ENCODE measurements at places on chromosomes 3 and 15.

- no peak for DNase-seq
Measured at GRCh38 chr3:105349684-105350387, 16.9 kb upstream of the ALCAM start.

GRCh38 chr15:90219421-90220141 is 14.2 kb downstream of the CIB1 start:
- no peak for DNase-seq

DNA sequence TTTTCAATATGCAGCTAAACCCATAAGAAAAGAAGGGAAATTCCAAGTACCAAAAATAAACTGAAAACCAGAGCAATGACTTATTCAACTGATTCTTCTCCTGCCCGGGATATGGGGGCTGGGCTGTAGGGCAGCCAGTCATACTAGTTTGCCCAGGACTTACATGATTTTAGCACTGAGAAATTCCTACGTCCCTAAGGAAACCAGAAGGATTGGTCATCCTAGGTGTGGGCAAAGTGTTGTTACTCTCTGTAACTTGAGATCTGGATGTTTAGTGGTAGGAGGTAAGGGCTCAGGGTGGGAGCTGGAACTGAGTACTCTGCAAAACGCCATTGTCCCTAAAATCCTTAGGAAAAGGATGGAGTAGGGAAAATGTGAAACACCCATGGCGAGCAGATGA is 1.2 kb upstream of the DAZL start:
- no peak for DNase-seq

DNA sequence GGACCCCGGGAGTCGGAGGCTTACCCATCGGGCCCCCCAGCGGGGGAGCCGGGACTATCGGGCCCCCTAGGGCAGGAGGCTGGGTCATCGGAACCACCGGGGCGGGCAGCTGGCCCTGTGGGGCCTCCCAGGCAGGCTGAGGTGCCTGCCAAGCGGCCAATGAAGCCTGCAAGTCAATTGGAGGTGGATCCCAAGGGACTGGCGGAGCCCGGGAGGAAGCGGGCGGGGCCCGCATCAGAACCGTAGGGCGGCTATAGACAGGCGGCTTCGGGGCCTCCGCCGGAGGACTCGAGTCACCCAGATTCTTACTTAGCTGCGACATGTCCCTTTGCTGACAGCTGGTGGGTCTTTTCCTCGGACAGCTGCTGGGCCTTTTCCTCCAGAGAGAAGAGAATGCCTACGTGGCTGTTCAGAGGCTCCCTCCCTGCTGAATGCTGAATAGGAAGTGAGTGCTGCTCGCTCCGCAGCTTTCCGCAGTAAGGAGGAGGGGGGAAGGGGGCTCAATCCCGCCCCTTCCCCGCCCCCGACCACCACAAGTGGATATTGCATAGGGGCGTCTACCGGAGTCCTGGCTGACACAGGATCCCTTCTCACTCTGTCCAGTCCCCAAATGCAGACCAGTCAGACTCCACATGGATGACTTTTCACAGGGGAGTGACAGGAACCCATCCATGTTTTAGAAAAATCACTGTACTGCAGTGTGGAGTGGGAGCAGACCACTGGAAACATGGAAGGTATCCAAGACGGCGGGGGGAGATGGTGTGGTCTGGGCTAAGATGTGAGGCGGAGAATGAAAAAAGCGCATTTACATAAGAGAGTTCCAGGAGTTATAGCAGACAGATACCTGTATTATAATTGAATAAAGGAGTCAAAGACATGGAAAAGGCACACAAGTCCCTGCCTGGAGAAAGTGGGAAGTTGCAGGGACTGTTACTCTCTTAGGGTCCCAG is at the start of gene MAGEL2:
MAGEL2 (minus strand) TSS at position 447 of the 950 bp plus-strand sequence; CDS start at position 322, 125 bp downstream.
- no peak for DNase-seq

- DNase-seq, result no peak
Measured at GRCh38 chr3:186453531-186453930, 90.6 kb downstream of the CRYGS start.

GRCh38 chr3:83216919-83217594 is 1455.6 kb upstream of the GBE1 start:
- no peak for DNase-seq

DNA sequence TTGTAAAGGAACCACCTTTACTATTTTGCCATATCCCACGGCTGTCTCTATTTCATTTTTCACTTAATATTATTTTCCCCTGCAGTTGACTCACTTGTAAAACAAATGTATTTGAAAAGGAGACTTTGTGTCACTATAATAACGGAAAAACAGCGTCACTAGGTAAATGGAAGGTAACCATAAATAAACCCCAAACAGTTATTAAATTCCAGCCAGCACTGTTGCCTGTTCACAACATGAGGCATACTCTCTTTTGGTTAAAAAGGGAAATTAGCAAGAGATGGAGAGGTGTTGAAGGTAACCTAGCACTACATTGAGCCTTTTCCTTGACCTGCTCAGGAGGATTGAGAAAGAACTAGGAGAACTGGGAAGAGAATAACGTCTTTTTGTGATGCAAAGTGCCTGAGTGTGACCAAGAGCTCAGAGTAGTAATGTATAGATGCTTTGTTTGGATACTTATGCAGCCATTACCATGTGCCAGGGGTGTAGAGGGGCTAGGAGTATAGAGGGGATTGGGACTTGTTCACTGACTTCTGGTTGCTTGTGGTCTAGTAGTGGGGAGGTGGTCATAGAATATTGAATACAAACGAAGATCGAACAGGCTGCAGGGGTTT is 19.6 kb downstream of the FLNB start:
- no peak for DNase-seq

DNA sequence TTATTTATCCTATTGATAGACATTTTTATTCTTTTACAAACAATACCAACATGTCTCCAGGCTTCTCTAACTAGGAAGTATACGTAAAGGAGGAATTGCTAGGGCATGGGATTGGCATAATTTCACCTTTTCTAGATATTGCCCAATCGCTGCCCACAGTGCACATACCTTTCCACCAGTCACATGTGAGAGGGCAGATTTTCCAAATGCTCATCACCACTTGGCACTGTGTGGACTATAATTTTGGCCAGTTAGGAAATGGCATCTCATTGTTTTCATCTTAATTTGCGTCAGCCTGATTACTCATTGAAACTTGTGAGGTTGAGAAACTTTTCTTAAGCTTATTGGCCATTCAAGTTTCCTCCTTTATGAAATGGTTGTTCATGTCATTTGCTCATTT is 57.4 kb upstream of the POLR2M start:
- DNase-seq, result no peak

DNA sequence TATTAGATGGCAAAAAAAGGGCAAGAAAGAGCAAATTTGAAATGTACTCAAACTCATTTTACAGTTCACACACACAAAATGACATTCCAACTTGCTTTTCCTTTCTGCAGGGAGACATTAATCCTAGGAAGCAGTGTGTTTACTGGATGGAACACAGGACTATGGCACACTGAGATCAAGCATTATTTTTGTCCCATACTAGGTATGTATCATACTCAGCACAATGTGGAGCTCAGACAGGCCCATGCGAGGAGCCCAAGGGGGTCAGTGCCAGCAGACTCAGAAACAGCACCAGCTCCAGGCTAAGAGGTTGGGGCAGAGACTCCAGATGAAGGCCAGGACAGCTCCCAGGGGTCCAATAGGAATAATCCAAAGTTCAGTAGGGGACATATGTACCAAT is 30.8 kb upstream of the SLC35G2 start:
- no peak for DNase-seq
